ENCODE measurements at places on chromosomes 11 and 22.

GRCh38 chr11:19374151-19374569 lies 133.4 kb upstream of the E2F8 start:
- DNase-seq = no peak

- DNase-seq = no peak
Measured at GRCh38 chr22:39130892-39131855, 21.3 kb downstream of the CBX7 start.

GRCh38 chr22:20952544-20953341 lies 14.3 kb upstream of the AIFM3 start:
- no peak for DNase-seq

- peak; percentile 58 for DNase-seq
Measured at GRCh38 chr11:62665599-62666258, 617 bp downstream of the CSKMT start.

DNA sequence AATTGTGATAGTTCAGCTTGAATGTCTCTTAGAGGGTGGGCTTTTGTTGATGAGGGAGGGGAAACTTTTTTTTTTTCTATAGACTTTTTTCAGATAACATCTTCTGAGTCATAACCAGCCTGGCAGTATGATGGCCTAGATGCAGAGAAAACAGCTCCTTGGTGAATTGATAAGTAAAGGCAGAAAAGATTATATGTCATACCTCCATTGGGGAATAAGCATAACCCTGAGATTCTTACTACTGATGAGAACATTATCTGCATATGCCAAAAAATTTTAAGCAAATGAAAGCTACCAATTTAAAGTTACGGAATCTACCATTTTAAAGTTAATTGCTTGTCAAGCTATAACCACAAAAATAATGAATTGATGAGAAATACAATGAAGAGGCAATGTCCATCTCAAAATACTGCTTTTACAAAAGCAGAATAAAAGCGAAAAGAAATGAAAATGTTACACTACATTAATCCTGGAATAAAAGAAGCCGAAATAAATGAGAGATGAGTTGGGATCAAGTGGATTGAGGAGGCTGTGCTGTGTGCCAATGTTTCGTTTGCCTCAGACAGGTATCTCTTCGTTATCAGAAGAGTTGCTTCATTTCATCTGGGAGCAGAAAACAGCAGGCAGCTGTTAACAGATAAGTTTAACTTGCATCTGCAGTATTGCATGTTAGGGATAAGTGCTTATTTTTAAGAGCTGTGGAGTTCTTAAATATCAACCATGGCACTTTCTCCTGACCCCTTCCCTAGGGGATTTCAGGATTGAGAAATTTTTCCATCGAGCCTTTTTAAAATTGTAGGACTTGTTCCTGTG lies 3.9 kb downstream of the MALAT1 start:
- DNase-seq = no peak

GRCh38 chr22:25651332-25652085 lies 87.0 kb downstream of the GRK3 start:
- no peak for DNase-seq
